ENCODE measurements at places on chromosomes 5 and 9.
A peak's percentile ranks its signal among the peaks of the same experiment; 100 is the strongest.

DNA sequence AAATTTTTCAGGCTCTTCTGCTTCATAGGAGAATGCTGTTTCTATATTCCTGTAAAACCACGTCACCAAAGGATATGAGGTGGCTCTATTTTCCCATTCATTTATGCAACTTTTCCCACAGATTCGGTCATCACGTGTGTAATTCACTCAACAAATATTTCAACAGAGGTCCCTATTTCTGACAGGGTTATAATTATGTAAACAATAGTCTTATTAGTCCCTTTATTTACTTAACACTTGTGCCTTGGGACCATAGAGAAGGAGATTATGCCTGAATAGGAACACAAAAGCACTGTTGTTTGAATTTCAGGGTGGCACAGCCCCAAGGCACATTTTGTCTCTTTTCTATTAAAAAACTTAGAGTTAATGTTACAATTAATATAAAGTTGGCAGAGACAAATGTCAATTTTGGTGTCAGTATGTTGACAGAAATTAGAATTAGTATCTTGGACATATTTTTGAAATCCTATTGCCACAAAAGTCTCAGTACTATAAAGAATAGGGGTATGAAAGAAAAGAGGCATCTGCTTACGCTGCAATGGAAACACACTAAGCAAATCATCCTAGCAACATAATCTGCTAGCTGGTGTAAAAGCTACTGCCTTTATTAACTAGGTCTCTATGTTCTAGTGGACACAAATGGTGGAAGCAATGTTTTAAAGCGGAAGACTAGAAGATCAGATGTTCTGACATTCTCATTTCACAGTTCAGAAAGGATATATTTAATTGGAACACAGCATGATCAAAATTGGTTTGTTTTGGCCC, 229.1 kb upstream of the TBCA start:
- DNase-seq = peak; percentile 4

GRCh38 chr5:88140396-88140855, 128.2 kb downstream of the TMEM161B start:
- no peak for DNase-seq

DNA sequence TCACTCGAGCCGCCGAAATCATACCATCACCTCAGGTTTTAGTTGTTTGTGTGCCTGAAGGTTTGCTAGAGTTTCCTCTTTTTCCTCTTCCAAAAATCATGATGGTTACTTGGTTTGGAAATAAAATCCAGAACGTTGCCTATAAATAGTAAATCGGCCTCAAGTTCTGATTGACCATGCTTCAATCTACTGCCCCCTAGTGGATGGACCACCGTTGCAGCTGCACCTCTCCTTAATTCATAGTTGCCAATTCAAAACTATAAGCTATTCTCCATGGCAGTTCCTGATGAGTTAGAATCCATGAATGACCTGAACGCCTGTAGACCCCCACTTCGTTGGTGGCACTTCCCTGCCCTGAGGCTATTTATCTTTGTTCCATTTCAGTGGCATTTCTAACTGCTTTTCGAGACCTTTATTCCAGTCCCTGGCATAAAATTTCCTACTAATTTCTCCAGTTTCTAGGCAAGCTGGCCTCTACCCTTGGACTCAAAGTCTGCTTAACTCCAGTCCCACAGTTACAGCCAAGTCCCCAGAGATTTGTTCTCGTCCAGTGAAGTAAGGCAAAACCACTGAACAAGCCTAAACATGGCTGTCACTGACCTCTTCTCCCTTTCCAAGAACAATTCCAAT, 422.6 kb downstream of the EFNA5 start:
- peak; percentile 11 for DNase-seq

GRCh38 chr9:95107001-95107749, 210.3 kb downstream of the FANCC start:
- DNase-seq = no peak

GRCh38 chr5:62506659-62507460, 71.8 kb upstream of the LRRC70 start:
- DNase-seq = peak; percentile 3

DNA sequence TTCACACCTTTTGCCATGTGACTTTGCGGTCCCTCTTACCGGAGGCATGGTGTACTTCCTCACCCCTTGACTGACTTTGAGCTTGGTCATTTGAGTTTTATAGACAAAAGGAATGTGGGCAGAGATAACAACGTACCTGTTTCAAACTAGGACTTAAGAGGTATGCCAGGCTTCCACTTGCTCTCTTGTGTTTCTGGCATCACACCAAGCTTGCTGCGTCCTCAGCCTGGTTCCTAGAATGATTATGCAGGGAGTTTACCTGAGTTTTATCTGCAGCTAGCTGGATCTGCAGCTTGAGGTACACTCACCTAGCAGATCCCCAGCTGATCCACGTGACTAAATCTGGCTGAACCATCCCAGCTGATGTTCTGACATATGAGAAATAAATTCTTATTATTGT, 66.2 kb downstream of the PLK2 start:
- DNase-seq = no peak

- DNase-seq = no peak
These were observed 1.1 kb upstream of the FGF10 start for GRCh38 chr5:44390351-44390750.

GRCh38 chr9:2241461-2241835, 226.3 kb downstream of the SMARCA2 start:
- no peak for DNase-seq

GRCh38 chr9:118640836-118641560, 728.2 kb downstream of the BRINP1 start:
- DNase-seq = no peak

DNA sequence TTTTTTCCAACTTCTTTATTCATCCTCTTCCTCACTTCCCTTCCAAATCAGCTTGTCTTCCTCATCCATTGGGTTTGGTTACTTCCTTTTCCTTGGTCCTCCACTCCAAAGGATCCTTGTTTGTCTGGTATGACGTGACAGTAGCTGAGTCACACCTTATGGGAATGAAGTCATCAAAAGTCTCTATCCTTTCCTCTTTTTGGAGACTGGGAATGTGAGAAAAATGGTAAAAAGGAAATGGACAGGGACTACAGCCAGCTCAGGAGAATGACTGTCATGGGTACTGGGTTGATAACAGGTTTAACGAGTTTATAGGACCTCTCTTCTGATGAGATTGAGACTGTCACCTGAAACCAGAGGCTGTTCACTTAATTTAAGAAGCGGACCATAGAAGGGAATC, 76.2 kb upstream of the MYO10 start:
- DNase-seq = no peak

- no peak for DNase-seq
These were observed 24.6 kb downstream of the TTF1 start for GRCh38 chr9:132381966-132382541.

DNA sequence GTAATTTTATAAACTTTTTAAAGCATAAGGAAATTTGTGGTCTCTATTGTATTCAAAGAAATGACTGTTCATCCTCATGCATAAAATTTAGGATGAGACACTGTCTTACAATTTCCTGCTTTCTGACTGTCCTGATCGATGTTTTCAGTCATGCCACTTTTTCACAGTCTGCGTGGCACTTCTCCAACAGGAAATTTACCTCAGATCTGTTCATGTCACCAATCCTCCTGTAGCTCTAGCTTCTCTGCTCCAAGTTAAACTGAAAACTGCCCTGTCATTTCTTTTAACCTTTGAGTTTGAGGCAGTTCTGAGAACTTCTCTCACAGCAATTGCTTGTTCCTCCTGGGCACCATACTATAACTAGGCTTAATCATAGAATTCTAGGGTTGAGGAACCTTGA, 455.1 kb downstream of the EFNA5 start:
- DNase-seq = no peak

DNA sequence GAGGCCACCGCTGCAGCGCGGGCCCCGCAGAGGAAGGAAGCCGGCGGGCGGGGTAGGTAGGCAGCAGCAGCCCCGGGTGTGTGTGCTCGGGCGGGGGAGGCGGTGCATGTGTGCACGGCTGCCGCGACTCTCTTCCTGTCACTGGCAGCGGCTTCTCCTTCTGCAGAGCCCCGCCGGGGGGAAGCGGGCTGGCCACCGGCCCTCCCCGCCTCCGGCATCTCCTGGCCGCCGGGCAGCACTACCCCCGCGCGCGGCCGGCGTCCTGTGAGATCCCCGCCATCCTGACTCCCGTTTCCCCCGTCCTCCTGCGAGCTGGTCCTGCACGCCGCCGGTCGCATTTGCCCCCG, 315 bp downstream of the PIK3R1 start:
- DNase-seq = peak; percentile 86

DNA sequence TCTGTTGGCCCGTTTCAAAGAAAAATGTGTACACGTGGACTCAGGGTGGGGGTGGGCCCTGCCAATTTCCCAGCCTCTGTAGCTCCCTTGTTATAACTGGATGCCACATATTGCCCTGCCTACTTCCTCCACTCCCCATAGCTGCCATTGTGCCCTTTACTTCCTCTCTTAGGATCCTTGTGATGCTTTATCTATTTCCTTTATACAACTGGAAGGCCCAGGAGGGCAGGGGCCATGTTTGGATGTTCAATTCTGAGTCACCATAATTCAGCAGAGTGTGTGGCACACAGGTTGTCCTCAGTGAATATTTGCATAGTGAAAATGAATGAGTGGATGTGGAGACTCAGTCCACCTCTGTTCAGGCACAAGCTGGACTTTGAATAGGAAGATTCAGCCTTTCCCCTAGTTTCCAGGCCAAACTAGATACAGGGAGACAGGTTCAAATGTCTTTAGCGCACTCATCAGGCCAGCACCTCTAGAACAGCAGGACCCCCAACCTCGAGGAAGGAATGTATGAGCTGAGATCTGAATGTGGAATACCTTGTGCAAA, 10.6 kb upstream of the FEM1C start:
- DNase-seq = no peak

GRCh38 chr9:7823651-7824050, 24.1 kb upstream of the DMAC1 start:
- no peak for DNase-seq

DNA sequence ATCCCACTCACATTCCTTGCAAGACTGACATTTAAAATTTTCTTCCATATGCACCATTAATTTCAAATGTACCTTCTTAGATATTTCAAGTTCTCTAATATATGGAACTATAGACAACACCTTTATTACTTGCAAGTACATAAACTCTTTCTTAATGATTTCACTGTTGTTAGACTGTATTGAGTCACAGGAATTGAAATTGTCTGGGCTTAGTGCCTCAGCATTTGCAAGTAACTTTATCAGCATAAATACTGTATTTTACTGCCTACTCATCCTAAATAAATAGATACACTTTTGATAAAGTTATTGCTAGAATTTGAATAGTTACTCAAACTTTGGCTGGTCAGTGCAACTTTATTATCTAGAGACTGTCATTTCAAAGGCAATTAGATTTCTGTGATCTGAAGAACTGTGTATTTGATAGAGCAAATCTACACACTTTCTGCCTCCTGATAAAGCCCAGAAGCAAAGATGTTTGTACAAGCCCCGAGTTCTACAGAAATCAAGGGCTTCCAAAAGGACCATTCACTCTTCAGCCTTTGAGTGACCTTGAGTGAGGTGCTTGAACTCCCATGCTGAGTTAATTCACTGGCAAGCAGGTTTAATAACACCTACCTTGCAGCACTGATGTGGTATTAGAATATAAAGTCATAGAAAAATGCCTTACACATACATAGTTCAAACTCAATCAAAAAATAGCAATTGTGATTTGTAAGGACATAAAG, 91.6 kb downstream of the COX7C start:
- DNase-seq = no peak

DNA sequence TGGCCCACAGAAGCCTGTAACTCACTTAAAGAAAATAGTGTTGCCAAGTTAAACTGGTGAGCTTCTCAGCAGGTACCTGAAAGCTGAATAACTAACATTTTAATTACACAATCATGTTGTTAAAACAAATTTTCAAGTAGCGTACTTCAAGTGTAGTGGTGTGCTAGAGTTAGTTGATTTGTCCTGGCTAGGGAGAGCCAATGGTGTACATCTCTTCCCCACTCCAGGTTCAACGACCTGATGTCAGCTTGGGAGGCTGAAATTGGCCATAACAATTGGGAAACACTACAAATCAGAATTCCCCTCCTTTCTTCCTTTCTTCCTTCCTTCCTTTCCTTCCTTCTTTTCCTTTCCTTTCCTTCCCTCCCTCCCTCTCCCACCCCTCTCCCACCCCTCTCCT, 295.3 kb upstream of the SLC24A2 start:
- DNase-seq = no peak

DNA sequence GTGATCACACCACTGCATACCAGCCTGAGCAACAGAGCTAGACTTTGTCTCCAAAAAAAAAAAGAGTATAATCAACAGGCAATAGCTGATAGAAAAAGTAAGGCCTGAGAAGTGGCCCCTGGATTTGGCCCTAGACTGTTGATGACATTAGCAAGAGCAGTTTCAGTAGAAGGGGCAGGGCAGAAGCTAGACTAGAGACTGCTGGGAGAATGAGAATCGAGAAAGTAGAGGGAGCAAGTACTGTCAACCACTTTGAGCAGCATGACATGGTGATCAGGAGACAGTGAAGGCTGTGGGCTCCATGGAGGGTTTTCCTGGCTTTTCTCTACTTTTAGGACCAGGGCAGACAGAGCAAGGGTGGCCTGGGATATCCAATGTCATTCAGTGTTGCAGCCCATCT, 34.9 kb upstream of the B4GALT1 start:
- no peak for DNase-seq

DNA sequence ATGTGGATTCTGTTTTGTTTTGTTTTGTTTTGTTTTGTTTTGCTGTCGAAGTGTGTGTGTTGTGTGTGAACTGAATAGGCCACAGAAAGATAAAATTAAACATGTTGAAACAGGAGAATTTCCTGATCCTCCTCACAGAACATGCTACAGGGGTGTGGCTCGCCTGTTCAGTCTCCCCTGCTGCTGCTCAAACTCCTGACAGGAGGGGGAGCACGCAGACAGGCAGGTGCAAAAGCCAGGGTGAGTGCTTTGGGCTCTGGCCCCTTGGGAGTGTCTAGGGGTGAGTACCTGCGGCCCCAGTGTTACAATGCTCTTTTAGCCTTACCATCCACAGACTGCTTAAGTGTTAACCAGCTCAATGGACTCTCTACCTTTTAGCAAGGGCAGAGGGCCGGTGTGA, 473.5 kb downstream of the MAT2B start:
- DNase-seq = no peak

DNA sequence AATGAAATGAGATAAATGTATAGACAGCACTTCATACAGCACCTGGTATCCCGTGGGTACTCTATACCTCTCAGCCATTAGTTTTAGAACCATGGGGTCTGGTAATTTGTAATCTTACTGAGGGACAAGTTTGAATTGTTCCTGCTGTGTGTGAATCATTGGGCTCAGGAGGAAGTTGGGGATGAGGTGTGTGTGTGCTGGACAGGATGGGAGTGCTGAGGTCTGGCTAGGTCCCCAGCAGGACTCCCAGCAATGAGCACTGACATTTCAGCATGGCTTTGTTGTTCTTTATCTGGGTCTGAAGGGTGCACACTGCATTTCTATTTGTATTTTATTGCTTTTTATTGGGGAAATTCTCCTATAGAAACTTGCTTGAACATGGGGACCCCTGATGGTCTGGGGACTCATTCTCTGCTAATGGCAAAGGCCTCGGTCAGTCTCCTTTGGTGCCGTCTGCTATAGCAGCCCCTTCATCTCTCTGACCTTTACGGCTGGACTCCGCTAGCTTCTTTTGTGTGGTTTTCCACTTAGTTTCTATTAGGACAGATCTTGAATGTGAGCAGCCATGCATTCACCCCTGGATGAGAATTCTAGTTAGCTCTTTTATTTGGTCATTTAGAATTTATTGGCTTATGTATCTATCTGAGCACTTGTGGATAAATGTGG, 98.1 kb downstream of the SREK1 start:
- no peak for DNase-seq

- DNase-seq = no peak
These were observed 380.8 kb upstream of the CD180 start for GRCh38 chr5:67577424-67577823.

- DNase-seq = no peak
These were observed 15.0 kb upstream of the PIP5K1B start for GRCh38 chr9:68690088-68690487.

GRCh38 chr5:72021651-72022357, 85.5 kb upstream of the MAP1B start:
- no peak for DNase-seq

All from NCI-H526 treated with DMSO at 0.1 percent for 48 hours (cell line).